ENCODE measurements at places on chromosomes 7 and 10. TPM values are rescaled to one million over a fixed set of nuclear protein-coding genes. Genes with fewer than 3 reads are reported as not detected.

The CRHR2 gene
- not detected for total RNA-seq

The ADGRA1 gene
- total RNA-seq, result 0.16 TPM

The DNAJC12 gene
- 6.5 TPM for total RNA-seq

The C10orf143 gene
- total RNA-seq, result 3.8 TPM

The NAT16 gene
- total RNA-seq, result not detected

The UBE2D4 gene
- total RNA-seq, result 16.8 TPM
